Testis (tissue), 5 donors: ENCODE measurements at places on chromosomes 16 and 17.
A peak's percentile ranks its signal among the peaks of the same experiment; 100 is the strongest.

GRCh38 chr17:61276806-61277205 is 122.8 kb upstream of the TBX2 start:
- DNase-seq: no peak

DNA sequence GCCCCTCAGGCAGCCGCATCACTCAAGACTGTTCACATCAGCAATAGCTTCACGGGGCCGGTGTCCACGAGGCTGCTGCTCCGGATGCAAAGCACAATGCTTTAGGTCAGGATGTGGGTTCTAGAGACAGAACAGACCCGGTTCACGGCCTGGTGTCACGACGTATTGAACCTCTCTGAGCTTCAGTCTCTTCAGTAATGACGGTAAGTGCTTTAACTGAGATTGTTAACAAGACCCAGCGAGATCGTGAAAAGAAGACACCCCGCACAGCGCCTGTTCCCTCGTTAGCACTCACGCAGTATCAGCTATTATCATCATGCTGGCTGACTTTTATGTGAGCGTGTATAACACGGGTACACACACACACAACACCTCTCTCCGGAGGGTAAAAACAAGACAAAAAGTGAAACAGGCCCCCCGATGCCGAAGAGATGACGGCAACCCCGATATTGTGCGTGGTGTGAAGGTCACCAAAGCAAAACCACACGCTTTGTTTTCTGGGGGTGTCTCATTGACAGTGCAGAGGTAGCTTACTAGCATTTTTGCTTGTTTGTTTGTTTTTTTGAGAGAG is 21.4 kb upstream of the ABR start:
- DNase-seq: no peak

DNA sequence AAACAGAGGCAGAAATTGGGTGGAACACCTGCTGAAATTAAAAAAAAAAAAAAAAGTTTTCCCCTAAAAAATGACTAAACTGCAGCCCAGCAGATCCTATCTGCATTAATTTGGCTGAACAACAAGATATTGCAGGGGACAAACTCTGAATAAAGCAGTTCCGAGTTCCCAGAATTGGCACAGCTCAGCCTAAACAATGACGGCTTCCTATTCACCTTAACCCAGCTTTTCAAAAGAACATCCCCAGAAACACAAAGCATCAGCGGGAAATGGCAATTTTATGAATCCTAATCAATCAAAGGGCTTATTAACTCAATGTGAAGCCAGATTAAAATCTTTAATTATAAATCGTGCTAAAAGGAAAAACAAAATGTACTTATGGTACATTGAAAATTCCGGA is 497.8 kb upstream of the ZFHX3 start:
- DNase-seq: no peak

DNA sequence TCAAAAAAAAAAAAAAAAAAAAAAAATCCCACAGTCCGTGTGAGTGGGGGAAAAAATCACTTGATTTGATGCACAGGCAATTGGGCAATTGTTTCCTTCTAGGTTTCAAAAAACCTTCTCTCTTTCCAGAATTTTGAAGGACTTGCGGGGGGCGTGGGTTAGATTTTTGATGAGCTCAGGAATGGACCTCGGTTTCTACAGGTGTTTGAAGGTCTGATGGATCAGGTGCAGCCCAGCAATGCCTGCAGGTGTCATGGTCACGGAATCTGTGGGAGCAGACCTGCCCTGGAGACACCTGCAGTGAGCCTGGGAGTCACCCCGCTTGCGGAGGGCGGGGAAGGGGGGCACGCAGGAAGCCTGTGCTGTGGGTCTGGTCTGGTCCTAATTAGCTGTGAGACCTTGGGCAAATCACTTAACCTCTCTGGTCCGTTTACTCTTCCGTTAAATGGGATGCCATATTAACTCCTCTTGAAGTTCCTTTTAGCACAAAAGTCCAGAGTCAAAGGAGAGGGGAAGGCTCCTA is 174.2 kb downstream of the IRF8 start:
- DNase-seq: no peak

- DNase-seq: no peak
These were observed 9.6 kb downstream of the MYO19 start for GRCh38 chr17:36525113-36525512.

GRCh38 chr17:76072148-76072858 is at the start of gene SRP68:
Gene SRP68, minus strand, starts transcription at chr17:76072517. Its CDS starts 26 bp downstream, at chr17:76072491.
- peak; percentile 97 for DNase-seq

GRCh38 chr16:19227643-19228042 is 57.9 kb upstream of the CLEC19A start:
- DNase-seq: no peak

- DNase-seq: no peak
These were observed 183.1 kb downstream of the SALL1 start for GRCh38 chr16:50967827-50968612.

DNA sequence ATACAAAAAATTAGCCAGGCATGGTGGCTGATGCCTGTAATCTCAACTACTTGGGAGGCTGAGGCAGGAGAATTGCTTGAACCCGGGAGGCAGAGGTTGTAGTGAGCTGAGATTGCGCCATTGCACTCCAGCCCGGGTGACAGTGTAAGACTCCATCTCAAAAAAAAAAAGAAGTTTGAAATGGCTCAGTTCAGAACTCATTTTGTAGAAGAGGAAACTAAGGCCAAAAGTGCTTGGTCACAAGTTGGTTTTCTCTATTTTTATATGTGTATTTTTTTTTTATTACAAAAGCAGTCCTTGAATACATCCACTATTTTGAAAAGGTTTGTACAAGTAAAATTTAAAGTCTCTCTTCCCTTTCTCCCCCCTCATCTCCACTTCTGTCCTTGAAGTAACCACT is 5.5 kb downstream of the TAC4 start:
- no peak for DNase-seq

- DNase-seq: no peak
These were observed 3.3 kb downstream of the FOXF1 start for GRCh38 chr16:86513471-86514277.

GRCh38 chr16:50560903-50561863 is 13.0 kb downstream of the NKD1 start:
- DNase-seq: no peak

GRCh38 chr17:1650731-1651558 is 1.3 kb upstream of the RILP start:
- DNase-seq: no peak

DNA sequence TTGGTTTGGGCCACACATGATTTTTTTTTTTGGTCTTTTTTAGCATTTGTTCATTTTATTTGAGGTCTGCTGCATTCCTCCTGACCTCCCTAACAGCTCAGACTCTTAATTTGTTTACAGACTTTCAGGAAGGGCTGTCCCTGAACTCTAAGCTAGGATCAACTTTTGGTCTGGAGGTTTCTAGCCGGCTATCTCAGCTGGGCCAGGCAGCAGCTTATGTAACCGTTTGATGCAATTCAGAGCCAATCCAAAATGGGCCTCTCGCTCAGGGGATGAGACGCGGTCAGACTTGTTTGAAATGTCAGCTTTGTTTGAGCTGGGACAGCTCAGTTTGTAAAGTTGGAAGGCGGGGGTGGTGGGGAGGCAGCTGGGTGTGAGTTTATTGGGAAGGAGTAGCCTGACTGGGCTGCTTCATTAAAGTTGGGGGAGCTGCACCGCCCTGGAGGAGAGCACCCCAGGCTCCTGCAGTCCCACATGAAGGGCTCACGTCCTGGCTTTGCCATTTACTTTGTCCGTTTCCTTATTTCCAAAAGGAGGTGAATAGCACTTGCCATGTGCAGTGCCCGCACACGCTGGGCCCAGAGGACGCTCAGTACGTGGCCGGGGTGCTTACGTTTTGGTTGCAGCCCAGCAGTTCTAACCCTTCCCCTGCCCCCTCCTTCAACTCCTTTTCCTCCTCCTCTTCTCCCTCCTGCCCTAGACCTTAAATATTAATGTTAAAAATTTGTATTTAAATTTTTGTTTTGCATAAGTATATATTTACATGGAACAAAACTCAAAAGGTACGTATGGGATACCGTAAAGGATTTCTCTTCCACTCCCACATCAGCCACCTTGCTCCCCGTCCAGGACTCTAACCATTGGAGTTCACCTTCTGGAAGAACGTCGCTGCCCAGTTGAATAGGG is 121.2 kb downstream of the SNX29 start:
- DNase-seq: peak; percentile 66

- DNase-seq: no peak
These were observed 76.3 kb downstream of the USP32 start for GRCh38 chr17:60315650-60316049.
